ENCODE measurements at places on chromosomes 16 and 17.

GRCh38 chr17:49914096-49914490 lies 54.9 kb upstream of the DLX4 start:
- no peak for DNase-seq

GRCh38 chr16:4450430-4450829 lies 24.0 kb downstream of the NMRAL1 start:
- DNase-seq = no peak

DNA sequence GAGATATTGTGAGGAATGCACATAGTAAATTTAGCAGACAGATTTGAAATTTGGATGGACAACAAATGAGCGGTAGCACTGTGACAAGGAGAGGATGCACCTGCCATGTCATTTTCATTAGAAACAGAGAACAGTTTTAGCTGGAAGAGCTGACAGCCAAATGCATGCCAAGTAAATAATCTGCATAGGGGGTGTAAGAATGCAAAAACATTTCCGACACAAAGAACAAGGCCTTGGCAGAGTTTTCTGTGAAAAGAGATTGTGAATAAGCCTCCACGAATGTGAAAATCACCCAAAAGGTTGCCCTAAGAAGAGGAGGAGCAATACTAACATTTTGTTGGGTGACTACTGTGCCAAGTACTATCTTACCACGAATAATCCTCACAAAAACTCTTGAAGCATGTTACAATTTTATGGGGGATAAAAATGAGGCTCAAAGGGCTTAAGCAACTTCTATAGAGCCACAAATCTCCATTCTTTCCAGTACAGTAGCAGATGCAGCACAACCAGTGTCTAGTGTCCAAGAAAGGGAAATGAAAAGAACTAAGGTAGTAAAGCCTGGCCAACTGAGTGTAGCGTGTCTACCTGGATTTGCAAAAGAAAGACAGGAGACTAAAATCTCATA lies 28.3 kb downstream of the TMEM100 start:
- no peak for DNase-seq

DNA sequence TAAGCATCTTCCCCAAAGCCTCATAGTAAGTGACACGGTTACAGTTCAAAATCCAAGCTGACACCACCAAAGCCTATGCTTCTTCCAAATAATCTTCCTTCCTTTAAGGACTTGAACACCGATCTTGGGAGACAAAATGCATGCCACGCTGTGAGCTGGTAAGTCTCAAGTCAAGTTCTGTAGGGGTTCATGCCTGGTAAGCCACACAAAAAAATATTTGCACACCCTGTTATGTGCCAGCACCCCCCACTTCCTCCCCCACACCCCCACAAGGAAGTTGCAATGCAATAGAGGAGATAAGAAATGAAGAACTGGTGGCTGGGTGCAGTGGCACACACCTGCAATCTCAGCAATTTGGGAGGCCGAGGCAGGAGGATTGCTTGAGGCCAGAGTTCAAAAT lies 5.6 kb downstream of the NOG start:
- DNase-seq = no peak

GRCh38 chr17:8372422-8372821 lies 4.1 kb downstream of the KRABD2 start:
- no peak for DNase-seq

DNA sequence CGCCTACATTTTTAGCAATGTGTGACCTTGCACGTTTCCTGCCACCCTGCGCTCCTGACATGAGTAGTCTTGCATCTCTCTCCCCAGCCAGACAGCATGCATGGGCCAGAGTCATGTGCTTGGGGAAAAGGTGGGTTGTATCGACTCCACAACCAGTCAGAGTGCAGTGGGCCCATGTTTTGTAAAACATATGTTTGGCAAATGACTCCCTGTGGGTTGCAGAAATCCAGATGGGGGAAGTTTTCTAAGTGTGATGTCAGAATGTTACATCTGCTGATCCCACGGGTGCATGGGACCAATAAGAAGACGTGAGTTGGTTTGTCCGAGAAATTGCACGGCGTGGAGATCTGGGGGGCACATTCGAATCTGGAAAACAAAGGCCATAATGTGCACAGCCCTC lies 147.1 kb downstream of the FOXL1 start:
- DNase-seq = no peak

- DNase-seq = no peak
These were observed 19.3 kb downstream of the ZNF750 start for GRCh38 chr17:82820278-82821251.

DNA sequence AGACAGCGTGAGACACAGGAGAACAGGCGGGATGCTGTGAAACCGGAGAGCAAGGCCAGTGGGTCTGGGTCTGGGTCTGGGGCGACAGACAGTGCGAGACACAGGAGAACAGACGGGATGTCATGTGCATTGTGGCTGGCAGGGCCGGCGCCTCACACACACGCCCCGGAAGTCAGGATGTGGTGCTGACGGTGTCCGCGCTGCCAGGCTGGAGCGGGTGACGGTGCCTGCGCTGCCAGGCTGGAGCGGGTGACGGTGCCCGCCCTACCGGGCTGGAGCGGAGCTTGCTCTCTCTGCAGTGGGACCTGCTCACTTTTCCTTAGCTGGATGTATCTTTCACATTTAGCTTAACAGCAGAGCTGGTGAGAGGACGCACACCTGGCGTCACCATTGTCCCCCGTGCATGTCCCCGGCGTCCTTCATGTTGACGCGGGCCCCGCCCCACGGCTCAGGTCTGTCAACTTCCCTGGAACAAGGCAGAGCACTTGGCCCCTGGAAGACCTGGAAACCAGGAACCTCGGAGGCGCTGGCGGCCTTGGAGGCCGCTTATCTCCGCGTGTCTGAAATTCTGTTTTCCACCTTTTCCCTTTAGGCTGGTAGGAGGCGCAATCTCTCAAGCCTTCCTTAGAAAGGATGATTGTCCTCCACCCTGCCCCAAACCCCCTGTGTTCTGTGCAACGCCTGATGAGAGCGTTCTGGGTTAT lies 43.0 kb upstream of the ZNF750 start:
- DNase-seq = peak; percentile 71
